Left hindlimb (tissue), 1 donor: ENCODE measurements at places on chromosomes 2 and 18.

DNA sequence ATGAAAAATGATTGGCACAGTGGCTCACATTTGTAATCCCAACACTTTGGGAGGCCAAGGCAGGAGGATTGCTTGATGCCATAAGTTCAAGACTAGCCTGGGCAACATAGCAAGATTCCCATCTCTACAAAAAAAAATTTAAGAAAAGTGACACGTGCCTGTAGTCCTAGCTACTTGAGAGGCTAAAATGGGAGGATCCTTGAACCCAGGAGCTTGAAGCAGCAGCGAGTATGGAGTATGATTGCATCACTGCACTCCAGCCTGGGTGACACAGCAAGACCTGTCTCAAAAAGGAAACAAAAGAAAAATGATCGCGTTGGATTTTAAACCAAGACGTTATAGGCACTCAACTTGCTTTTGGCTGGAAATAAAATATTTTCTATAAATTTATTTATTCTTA is 37.8 kb upstream of the CREB1 start:
- DNase-seq, result no peak

- no peak for DNase-seq
Observed at GRCh38 chr18:55064760-55065159, 105.5 kb upstream of the CCDC68 start.

DNA sequence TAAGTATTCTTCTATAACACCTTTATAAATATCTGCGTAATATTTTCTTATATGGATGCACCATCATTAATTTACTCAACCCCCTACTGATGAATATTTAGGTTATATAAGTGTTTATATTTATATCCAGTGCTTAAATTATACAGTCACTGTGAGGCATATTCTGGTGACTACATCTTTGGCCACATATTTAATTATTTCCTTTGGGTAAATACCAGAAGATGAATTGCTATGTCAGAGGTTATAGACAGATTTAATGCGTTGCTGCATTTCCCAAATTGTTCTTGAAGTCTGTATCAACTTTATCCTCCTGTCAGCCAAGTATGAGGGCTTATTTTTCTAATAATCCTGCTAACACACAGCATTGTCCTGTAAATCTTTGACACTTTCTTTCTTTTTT is 18.7 kb downstream of the DYSF start:
- DNase-seq, result no peak

- DNase-seq, result no peak
Observed at GRCh38 chr2:236209535-236209934, 41.3 kb upstream of the GBX2 start.

- no peak for DNase-seq
Observed at GRCh38 chr2:33391529-33392255, 84.8 kb upstream of the RASGRP3 start.

DNA sequence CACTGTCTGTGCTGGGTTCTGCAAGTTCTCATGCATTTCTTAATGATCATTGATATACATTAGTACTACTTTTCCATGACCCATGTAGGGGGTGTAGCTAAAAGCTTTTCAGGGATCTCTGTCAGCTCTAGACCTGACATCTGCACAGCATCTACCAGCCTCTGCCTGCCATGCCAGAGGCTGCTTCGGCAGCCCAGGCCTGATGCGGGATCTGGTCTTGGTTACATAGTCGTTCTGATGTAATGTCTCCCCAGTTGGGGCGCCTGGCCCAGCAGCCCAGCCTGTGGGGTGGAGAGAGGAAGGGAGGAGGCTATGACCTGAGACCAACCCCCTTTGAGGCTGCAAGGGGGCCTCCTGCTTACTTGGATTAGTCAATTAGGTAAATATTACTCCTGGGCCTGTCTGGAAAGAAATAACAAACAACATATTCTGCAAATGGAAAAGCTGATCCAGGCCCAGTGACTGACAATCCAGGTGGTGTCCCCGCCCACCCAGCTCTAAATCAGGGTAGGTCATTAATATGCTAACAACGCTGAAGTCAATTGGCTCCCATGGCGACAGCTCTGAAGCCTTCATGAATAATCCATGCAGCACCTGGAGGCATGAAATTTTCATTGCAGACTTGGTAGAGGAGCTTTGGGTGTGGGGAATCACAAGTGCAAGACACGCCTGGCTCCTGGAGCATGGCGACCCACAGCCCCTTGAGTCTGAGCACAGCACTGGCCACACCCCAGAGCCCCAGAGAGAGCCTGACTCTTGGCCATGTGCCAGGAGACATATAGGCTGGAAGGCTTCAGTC is 575.3 kb downstream of the CMPK2 start:
- DNase-seq, result no peak

DNA sequence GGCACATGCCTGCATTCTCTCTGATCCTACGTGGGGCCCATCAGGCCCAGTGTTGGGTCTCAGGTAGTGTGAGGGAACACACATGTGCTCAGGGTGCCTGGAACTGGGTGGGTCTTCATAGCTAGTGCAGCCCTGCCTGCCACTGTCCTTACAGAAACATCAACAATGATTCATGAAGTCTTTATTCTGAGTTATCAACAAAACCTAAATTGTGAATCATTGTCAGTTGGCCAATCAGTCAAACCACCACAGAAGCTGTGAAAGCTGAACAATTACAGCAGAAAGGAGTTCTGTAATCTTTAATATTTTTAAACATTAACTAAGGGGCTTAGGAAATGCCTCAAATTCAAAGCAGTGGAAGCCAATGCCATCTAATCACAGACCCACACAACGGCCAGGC is 82.8 kb upstream of the ZNF521 start:
- DNase-seq, result no peak

- DNase-seq, result no peak
Observed at GRCh38 chr2:169840747-169841142, 13.5 kb downstream of the UBR3 start.
